Aorta (tissue), 5 donors: ENCODE measurements at places on chromosomes 6 and 20. TPM values are rescaled to one million over a fixed set of nuclear protein-coding genes. Genes with fewer than 3 reads are reported as not detected.

Gene DAAM2
- total RNA-seq, result 62.1 TPM

Gene KIF25
- not detected for total RNA-seq

Gene ULBP1
- 0.13 TPM for total RNA-seq

Gene PPARD
- total RNA-seq, result 27.7 TPM
